ENCODE measurements at places on chromosomes 3 and 15.
A peak's percentile ranks its signal among the peaks of the same experiment; 100 is the strongest.

- DNase-seq, result no peak
These were observed 10.2 kb upstream of the TMEM212 start for GRCh38 chr3:171832989-171833388.

GRCh38 chr3:38138349-38139190 lies at the start of gene MYD88:
MYD88 (plus strand) TSS chr3:38138661; CDS start chr3:38138701, 40 bp downstream.
- DNase-seq, result peak; percentile 76

GRCh38 chr3:98588065-98588464 lies 5.3 kb downstream of the CPOX start:
- no peak for DNase-seq

DNA sequence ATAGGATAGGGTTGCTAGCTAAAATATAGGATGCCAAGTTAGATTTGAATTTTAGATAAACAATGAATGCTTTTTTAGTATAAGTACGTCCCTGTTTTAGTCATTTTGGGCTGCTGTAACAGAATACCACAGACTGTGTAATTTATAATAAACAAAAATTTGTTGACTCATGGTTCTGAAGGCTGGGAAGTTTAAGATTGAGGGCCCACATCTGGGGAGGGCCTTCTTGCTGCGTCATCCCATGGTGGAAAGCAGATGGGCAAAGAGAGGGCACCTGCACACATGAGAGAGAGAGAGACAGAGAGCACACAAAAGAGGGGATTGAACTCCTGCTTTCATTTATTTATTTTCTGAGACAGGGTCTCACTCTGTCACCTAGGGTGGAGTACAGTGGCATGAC lies 246.5 kb downstream of the EPHB1 start:
- DNase-seq, result no peak

- DNase-seq, result no peak
These were observed 115.4 kb downstream of the NEK10 start for GRCh38 chr3:27253831-27254230.

DNA sequence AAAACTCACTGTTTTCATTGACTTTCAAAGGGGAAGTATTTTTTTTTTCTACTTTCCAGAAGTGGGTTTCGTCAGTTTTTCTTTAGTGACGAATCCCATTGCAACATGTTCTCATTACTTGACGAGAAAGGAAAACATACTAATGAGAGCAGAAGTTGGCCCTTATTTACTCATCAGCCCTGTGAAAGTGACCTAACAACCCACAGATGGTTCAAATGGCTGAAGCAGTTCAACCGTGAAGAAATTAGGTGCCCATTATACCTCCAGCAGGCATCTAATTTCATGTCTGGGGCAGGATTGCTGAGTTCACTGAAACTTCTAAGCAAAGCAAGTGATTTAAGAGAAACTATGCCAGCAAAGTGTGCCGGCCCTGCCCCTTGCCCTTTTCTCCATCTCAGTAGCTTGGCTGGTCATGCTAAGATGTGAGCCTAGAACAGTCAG lies 9.0 kb downstream of the AQP9 start:
- DNase-seq, result no peak

GRCh38 chr3:195180490-195181112 lies 90.4 kb downstream of the XXYLT1 start:
- DNase-seq, result no peak

- no peak for DNase-seq
These were observed 455.0 kb upstream of the THBS1 start for GRCh38 chr15:39125904-39126303.

DNA sequence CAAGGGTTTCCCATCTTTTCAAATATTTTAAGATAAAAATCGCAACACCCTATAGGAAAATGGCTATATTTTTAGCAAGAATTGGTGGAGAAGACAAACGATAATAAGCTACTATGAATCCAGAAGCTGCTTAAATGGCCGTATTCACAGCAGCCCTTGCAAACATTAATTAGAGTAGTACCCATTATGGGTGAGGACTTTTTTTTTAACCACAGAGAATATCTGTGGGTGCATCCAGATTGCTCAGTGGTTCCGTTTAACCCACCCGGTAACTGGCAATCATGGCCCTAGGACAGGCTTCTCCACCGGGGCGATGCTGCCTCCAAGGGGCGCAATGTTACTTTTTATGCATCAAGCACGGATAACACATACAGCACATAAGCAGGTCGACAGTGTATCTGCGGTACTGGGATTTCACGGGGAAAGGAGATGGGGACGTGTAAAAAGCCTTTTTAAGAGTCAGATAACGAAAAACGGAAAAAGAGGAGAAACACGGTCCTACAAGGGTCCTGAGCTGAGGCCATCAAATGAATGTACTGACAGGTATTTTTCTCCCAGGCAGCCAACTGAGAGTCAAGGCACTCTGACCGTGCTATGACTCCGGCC lies 968 bp upstream of the TMEM266 start:
- no peak for DNase-seq

DNA sequence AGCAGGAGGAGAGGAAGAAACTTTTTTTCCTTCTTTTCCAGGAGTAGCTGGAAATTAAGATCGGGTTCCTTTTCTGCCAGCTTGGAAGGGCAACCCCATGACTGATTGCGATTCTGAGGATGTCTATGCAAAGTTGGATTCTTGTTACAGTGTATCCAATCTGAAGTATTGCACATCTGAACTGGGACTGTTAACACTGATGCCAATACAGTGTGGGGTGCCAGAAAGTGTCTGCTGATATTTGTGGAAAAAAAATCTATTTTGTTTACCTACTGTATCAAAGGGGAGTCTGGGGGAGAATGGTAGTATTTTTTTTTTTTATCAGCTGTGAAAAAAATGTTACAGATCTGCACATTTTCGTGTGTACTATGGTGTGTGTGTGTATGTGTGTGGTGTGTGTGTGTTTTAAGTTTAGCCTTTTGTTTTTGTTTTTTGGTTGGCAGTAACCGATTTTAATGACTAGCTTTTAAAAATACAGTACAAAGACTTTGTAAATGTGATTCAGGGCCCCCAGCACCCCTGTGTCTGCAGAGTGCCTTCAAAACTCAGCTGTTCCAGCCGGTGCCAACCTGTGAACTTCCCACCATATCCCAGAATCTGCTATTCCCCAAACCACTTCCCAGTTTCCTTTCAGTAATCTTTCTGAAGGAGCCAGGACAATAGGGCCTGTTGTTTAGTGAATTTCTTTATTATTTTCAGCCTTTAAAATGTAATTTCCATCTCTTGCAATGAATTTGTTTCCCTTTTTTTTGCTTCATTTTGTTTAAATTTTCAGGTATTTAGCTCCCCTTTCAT lies 1.9 kb downstream of the RAP2B start:
- no peak for DNase-seq

GRCh38 chr15:43127752-43128151 lies 5.6 kb upstream of the TMEM62 start:
- no peak for DNase-seq

DNA sequence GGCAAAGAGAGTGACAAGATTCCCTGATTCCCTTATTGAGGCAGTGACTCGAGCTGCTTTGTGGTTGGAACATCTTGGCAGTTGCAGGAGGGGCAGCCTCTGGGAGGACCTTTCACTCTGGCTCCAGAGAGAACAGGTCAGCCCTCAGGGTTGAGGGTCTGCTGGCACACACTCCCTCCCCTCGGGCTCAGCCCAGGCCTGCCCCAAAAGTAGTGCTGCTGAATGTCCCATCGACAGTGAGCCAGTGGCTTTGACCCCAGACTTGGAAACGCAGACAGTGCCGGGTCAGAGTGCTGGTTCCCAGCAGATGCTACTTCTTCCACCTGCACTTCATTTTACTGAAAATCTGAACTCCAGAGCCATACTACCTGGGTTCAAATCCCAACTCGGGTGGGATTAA lies 25.6 kb upstream of the ATP2B2 start:
- DNase-seq, result no peak

- no peak for DNase-seq
These were observed 79.0 kb downstream of the LINGO1 start for GRCh38 chr15:77553695-77554094.

DNA sequence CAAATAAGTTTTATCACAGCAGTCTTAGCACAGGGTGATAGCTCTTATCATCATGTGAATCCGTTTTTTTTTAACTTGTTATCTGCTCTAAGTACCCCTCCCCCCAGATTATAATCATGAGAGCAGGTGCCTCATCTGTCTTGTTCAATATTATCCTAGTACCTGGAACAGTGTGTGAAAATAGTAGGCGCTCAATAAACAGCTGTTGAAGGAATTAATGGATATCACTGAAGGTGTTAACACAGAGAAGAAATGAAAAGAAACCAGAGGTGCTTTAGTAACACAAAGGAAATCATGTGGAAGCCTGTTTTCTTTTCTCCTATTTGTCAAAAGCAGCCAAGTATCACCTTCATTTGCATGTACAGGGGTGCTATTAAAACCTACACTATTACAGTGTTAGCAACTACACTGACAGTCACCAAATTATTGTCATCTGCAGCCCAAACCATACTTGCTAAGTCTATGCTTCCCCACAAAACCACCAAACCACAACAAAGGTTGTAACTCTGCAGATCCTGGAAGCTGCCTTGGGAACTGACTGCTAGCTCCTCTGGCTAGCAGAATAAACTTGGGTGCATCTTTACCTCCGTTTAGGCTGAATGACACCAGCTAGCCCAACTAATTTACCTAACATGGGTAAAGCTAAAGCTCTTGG lies 2.9 kb downstream of the XPC start:
- no peak for DNase-seq

DNA sequence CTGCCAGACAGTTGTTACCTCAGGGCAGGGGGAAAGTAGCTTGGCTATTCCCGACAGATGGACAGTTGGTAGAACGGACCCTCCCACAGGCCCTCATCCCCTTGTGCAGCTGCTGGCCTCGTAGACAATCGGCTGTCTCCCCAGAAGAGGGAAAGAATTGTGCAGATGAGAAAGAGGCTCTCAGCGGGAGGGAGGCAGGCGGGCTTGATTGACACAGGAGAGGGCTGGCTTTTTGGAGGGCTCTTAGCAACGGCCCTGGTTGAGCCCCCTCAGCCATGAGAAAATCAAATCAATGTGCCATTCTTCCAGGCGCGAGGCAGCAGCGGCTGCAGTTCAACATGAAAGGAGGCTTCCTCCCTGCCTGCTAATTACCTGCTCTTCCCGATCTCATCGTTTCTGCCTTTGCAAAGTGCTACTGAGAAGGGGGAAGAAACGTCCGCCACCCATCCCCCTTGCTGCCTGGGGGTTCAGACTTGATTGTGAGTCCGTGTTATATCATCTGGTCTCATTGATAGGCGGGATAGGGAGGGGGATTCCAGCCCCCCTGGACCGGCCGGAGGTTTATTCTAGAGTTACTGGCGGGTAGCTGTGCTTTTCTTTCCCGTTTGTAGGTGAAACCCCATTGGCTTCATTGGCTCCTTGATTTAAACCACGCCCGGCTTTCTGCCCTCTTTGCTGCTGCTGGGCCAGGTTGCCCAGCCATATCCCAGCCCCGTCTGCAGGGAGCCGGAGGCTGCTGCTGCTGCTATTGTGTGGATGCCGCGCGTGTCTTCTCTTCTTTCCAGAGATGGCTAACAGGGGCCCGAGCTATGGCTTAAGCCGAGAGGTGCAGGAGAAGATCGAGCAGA lies at the start of gene TAGLN3:
Gene TAGLN3 (plus strand): TSS at position 287 of the 848 bp plus-strand sequence. CDS start 501 bp downstream, at position 788.
- DNase-seq, result no peak

- no peak for DNase-seq
These were observed 32.1 kb upstream of the RPS17 start for GRCh38 chr15:82572311-82572710.

DNA sequence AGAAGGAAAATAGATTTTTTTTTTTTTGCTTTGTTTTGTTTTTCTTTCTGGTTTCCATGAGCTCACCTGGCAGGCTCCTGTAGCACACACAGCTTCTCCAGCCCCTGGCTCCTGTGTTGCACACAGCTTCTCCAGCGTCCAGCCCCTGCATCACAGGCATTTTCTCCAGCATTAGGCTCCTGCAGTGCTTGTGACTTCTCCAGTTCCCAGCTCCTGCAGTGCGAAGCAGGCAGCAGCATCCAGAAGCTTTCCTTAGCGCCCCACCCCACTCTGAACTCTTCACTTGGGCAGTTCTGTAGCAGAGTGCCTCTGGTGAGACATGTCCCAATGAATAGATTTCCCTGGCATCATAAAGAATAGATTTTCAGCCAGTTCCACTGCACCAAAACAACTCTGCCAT lies 5.5 kb upstream of the CCDC39 start:
- no peak for DNase-seq

GRCh38 chr3:39383045-39383880 lies at the start of gene SLC25A38:
SLC25A38 (plus strand) TSS chr3:39383370; CDS start chr3:39383725, 355 bp downstream.
- DNase-seq, result peak; percentile 62

All from stimulated activated effector memory CD8-positive, alpha-beta T cell treated with anti-CD3 and anti-CD28 coated beads, Interleukin-12 subunit alpha, Interleukin-12 subunit beta, amount 100 ng/mL, for 72 hours (primary cell).